ENCODE measurements at places on chromosomes 2 and 18. TPM values are rescaled to one million over a fixed set of nuclear protein-coding genes. Genes with fewer than 3 reads are reported as not detected.

MPPE1 gene
- 56.0 TPM for total RNA-seq

CHRND gene
- not detected for total RNA-seq

SLC23A3 gene
- 5.1 TPM for total RNA-seq

RUFY4 gene
- 1.0 TPM for total RNA-seq

NLRC4 gene
- total RNA-seq = 0.20 TPM

GRCh38 chr2:59082657-59083056 lies 841.5 kb upstream of the FANCL start:
- no peak overlapping the region for H3K27ac ChIP-seq
- H3K4me1 ChIP-seq = no peaks in the 10 kb centered on the region
- H3K4me3 ChIP-seq = no peak overlapping the region
- no peak for DNase-seq

DNA sequence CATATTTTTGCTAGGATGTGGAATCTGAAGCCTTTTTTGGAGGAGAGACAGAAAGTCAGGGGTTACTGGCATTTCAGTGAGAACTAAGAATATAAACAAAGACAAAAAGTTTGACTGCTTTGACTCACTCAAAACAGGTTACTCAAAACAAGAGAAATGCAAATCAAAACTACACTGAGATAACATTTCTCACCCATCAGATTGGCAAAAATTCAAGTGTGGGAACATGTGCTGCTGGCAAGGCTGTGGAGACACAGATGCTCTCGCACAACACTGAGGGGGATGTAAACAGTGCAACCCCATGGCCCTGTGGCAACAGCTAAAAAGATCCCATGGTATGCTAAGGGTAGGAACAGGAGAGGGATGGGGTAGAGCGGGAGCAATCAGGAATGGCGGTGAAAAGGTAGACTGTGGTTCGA lies 86.6 kb downstream of the DTNB start:
- H3K4me1 ChIP-seq = peaks cover 5% of the 10 kb centered on the region
- no peak for DNase-seq
- no peak overlapping the region for H3K4me3 ChIP-seq
- H3K36me3 ChIP-seq = no peaks in the 10 kb centered on the region
- no peaks in the 10 kb centered on the region for H3K27me3 ChIP-seq
- H3K27ac ChIP-seq = no peak overlapping the region

GRCh38 chr2:76613330-76613729 lies 902.6 kb upstream of the GCFC2 start:
- H3K4me1 ChIP-seq = no peaks in the 10 kb centered on the region
- DNase-seq = no peak
- H3K27ac ChIP-seq = no peak overlapping the region
- H3K36me3 ChIP-seq = no peaks in the 10 kb centered on the region
- no peaks in the 10 kb centered on the region for H3K27me3 ChIP-seq

- H3K36me3 ChIP-seq = no peaks in the 10 kb centered on the region
- H3K27me3 ChIP-seq = no peaks in the 10 kb centered on the region
- no peaks in the 10 kb centered on the region for H3K4me1 ChIP-seq
- H3K4me3 ChIP-seq = no peak overlapping the region
- H3K27ac ChIP-seq = no peak overlapping the region
Measured at GRCh38 chr2:23519334-23519651, 134.3 kb downstream of the KLHL29 start.

DNA sequence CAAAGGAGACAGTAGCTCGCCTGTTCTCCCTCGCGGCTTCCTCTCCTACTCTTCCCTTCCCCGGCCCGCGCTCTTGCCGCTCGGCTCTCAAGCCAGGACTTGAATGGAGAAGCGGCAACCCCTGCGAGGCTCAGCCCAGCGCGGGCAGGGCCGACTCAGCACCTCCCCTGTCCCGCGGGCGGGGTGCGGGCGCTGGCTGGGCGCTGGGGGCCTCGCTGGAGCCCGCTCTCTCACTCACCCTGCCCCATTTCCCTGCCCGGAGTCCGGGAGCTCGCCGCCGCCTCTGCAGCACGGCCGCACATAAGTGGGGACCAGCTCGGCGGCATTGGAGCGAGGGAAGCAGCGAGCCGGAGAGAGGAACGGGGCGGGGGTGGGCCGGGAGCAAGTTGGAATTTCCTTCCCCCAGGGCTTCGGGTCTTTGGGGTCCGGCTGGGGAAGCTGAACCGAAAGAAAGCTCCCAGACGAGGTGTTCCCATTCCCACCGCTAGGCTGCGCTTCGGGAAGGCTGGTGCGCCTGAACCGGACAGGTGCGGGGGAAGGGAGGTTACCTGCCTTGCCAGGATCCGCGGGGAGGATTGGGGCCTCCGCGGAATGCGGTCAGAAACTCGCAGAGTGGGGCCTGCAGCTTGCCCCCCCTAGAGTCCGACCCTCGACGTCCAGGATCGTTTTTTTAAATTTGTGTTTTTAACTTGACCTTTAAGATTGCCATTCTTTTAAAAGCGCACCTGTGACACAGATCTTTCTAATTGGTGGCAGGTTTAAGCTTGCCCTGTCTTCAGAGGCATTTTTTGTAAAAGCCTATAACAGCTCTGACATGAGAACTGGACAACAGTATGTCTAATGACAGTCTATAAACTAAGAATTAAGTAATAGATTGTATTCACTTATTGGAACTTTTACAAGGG lies at the start of gene COBLL1:
TSS of gene COBLL1 (minus strand) at position 105 of the 905 bp plus-strand sequence. CDS start 627 bp downstream, outside the sequence.
- peak within 1 kb of the TSS; percentile 41 for H3K4me3 ChIP-seq
- no peaks in the 10 kb centered on the region for H3K36me3 ChIP-seq
- no peak within 1 kb of the TSS for H3K27ac ChIP-seq

DNA sequence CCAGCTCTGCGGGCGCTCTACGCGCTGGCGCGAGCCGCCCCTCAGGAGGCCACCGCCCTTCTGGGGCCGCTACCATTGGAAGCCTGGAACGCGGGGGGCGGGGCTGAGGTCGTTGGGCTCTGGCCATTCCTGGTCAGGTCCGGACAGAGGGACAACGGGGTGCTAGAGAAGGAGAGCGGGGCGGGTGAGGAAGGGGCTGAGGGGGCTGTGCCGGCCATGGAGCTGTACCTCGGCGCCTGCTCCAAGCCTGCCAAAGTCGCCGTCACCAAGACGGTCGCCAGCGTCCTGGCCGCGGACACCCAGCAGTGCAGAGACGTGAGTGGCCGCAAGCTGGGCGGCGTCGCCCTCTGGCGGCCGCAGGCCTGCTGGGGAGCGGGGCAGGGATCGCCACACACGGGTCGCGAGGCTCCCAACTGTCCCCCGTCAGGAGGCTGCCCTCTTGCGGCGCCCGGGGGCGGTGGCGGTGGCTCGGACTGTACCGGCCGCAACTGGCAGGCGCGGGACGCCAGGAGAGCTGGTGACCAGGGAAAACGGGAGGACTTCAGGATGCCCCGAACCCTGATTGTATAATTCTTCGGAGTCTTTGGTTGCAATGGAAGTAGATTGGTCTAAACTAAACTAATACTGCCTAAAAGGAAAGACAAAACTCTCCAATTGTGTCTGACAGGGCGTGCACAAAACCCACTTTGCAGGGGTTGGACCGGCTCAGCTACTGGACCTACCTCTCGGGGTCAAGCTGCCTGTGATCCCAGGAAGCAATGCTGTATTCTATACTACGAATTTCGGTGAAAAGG lies at the start of gene FSIP2:
TSS of gene FSIP2 (plus strand) at position 126 of the 794 bp plus-strand sequence. CDS start at position 217, 91 bp downstream.
- H3K27me3 ChIP-seq = peaks cover 8% of the 10 kb centered on the region
- no peak within 1 kb of the TSS for H3K4me3 ChIP-seq
- H3K27ac ChIP-seq = no peak within 1 kb of the TSS
- no peaks in the 10 kb centered on the region for H3K4me1 ChIP-seq
